ENCODE measurements at places on chromosomes 2 and 18. TPM values are rescaled to one million over a fixed set of nuclear protein-coding genes. Genes with fewer than 3 reads are reported as not detected.

The FIGN gene
- total RNA-seq, result 1.2 TPM

The IL1A gene
- 0.41 TPM for total RNA-seq

The DPP4 gene
- 8.6 TPM for total RNA-seq

The NXPH2 gene
- 25.7 TPM for total RNA-seq

The ADCYAP1 gene
- 7.3 TPM for total RNA-seq

The SCN1A gene
- total RNA-seq, result 15.1 TPM
